Amniotic epithelial cell (primary cell): ENCODE measurements at places on chromosomes 6 and 20.

DNA sequence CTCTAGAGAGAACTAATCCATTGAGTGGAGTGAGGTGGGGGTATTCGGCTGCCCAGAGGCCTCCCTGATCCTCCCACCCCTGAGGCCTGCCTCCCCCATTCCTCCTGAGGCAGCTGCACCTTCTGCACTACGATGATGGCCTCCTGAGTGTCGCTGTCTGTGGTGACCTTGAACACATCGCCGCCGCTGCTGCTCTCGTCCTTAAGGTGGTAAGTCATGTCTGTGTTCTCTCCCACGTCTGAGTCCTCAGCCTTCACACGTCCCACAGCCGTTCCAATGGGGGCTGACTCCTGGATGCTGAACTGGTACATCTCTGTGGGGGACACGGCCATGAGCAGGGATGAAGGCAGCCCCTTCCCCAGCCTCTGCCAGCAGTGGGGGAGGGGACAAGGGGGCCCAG is 94.8 kb downstream of the CD40 start:
- no peak for DNase-seq

- DNase-seq = no peak
Observed at GRCh38 chr6:144776031-144776819, 491.1 kb downstream of the UTRN start.

DNA sequence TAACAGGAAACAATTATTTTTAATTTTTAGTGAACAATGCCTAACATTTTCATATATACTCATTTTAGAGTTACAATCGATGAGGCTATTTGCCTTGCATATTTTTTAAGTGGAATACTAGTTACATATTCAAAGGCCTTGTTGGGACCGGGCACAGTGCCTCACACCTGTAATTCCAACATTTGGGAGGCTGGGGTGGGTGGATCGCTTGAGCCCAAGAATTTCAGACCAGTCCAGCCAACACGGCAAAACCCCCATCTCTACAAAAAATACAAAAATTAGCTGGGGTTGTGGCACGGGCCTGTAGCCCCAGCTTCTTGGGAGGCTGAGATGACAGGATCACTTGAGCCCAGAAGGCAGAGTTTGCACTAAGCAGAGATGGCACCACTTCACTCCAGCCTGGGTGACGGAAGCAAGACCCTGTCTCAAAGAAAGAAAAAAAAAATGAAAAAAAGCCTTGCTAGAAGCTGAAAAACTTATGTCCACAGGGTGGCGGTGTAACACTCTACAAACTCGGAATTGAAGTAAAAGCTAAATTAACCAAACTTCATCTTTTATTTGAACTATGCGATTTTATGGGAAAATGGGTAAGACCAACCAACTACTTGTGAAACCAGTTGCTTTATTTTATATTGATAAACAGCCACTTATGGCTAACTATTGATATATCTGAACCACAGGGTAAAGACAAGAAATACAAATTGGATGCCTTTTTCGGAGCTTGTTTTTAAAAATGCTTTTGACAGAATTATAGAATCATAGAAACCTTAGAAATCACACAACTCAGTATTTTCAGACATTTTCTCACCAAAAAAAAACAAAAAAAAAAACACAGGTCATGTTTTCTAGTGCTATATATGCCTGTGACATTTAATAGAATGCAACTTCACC is 24.1 kb upstream of the ROS1 start:
- DNase-seq = peak; percentile 78

DNA sequence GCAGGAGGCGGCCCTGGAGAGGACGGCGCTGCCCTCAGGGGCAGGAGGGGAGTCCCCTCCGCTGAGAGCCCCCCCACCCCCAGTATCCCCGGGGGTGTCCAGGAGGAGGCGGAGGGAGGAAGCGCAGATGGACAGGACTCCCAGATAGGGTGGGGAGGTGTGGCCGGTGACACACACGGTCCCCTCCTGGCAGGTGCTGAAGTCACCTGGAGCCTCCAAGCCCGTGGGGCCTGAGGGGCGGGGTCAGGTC is 1.4 kb downstream of the STMN3 start:
- DNase-seq = no peak

GRCh38 chr6:53119772-53120409 is 28.8 kb downstream of the GCM1 start:
- DNase-seq = peak; percentile 73

DNA sequence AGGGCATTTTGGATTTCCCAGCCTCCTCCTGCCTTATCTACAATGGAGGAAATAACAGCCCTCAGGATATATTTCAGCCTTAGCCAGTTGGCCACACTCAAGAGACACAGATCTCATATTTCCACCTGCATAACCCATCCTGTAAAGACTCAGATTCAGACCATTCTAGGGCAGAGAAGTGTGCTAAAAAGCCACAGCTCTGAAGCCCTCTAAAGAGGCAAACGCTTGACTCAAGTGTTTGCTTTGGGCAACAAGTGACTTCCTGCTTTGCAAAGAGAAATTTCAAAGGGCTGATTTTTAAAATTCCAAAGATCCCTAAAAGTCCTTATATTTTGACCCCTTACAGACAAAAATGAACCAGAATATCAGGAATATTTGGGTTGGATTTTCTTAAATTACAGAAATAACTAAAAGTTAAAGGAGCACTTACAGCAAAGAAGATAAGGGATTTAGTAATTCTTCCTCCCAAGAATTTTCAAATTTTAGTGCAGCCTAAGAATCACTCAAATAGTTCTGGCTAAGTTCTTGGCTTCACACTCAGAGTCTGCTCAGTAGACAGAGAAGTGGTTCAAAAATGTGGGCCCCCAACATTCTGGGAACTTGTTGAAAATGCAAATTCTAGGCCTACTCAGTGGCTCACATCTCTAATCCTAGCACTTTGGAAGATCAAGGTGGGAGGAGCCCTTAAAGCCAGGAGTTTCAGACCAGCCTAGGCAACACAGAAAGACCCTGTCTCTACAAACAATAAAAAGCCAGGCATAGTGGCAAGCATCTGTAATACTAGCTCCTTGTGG is 18.9 kb upstream of the ADGRF5 start:
- DNase-seq = no peak

- DNase-seq = no peak
Observed at GRCh38 chr20:16222859-16223411, 350.3 kb downstream of the KIF16B start.

- peak; percentile 68 for DNase-seq
Observed at GRCh38 chr6:117487821-117488220, 5.3 kb downstream of the DCBLD1 start.

GRCh38 chr6:153167907-153168306 is 36.8 kb upstream of the RGS17 start:
- no peak for DNase-seq

- DNase-seq = no peak
Observed at GRCh38 chr6:22966691-22967422, 397.5 kb downstream of the HDGFL1 start.

GRCh38 chr20:2004171-2004570 is 10.3 kb upstream of the PDYN start:
- DNase-seq = no peak

- no peak for DNase-seq
Observed at GRCh38 chr6:38248500-38249234, 391.1 kb downstream of the BTBD9 start.

GRCh38 chr20:25695532-25696370 is 902 bp downstream of the ZNF337 start:
- DNase-seq = no peak

GRCh38 chr6:155448668-155449449 is 6.8 kb downstream of the NOX3 start:
- DNase-seq = no peak

DNA sequence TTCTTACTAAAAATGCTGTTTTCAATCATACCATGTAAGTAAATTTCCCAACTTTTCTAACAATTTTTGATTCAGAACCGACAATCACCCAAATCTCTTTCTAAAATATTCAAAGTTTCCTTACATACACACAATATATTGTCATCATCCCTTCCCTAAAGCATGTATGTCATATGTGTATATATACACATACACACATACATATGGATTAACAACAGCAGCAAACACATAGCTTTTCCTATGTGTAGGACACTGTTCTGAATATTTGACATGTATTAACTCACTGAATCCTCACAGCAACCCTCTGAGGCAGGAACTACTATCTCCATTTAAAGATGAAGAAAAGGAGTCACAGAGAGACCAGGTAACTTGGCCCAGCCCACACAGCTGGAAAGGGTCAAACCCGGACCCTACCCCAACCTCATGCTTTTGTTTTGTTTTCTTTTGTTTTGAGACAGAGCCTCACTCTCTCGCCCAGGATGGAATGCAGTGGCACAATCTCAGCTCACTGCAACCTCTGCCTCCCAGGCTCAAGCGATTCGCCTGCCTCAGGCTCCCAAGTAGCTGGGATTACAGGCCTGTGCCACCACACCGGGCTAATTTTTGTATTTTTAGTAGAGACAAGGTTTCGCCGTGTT is 7.2 kb downstream of the FYN start:
- no peak for DNase-seq

DNA sequence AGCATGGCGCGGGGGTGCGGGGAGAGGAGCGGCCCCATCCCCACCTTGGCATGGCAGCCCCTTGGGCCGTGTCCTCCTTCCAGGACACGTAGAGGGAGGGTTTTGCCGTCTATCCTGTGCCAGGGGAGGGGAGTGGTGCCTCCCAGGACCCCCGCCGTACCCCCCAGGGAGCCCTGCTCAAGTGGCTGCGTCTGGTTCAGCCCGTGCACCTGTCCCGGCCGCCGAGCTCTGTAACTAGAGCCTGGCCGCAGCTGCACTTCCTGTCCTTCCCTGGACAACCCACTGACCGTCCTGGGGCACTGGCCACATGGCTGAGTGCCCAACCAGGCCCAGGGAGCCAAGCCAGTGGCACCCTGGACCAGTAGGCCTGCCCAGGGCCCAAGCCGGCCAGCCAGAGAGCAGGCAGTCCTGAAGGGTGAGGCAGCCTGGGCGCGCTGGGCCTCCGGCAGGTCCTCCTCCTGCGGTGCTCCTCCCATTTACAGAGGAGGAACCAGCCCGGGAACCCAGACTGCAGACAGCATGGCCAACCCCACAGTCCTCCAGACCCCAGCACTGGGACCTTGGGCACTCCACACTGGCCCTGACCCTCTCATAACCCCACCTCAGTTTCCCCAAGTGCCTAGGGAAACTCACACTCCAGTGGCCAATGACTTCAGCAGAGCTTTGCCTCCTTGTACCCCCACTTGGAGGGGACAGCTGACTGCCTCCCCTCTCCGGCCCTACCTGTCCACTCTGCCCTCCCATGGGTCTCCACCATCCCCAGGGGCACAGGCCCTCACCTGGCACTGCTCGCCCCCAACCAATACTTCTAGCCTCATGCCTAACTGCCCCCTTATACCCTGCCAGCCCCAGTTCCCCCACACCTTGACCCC is 8.7 kb downstream of the LAMA5 start:
- DNase-seq = no peak

- DNase-seq = peak; percentile 4
Observed at GRCh38 chr6:109172101-109172746, 76.9 kb downstream of the CEP57L1 start.

GRCh38 chr6:63802606-63803206 is 167.1 kb downstream of the PHF3 start:
- peak; percentile 33 for DNase-seq

DNA sequence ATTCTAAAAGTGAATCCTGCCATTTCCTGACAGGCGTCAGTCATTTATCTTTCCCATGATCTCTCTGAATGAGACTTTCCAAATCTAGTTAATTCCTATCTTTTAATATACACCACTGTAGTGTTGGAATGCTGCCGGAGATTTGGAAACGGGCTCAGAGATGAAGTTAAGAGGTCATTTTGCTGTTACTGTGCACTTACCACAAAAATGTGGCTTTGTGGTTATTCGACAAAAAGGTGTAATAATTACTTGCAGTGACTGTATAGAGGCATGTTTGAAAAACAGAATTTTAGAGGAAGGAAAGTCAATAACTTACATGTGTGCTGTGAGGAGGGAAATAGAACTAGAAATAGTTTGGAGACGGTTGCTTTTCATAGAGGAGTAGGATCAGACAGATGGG is 460.2 kb upstream of the BTBD3 start:
- DNase-seq = peak; percentile 51

DNA sequence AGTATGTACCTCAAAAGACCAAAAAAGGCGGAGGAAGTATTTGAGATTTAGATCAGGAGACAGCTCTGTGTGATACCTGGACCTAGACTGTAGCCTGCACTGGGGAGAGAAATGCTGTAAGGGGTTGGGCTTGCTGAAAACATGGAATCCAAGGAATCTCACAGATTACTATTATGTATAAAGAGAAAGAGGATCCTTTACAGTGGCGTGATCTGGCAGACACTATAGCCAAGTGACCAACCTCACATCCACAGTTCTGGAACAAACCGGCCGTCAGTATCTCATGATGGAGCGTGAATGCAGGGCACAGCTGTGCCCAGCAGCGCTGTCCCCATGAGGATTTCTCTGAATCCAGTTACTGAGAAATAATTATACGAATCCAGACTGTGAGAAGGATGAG is 12.3 kb downstream of the DDX27 start:
- no peak for DNase-seq

DNA sequence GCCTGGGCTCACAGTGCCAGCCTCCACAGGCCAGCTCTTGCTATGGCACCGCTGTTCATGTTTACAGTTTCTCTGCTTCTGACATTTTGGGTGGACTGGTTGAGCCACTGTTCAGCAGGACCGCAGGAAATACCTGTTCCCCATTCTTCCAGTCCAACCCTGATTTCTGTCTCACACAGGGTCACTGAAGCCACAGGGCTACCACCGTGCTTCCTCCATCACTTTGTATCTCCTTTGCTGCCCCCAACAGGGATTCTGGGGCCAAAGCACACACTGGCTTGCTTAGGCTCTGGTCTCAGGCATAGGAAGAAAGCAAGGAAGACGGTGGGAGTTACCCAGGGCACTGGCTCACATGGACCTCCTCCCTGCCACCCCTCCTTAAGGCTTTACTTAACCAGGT is 164.5 kb downstream of the UNC5CL start:
- DNase-seq = no peak

GRCh38 chr6:24313251-24314141 is 44.4 kb downstream of the DCDC2 start:
- peak; percentile 89 for DNase-seq

GRCh38 chr20:61306937-61307475 is 54.9 kb downstream of the CDH4 start:
- DNase-seq = no peak
